HepG2 (cell line): ENCODE measurements at places on chromosomes 6 and 20.

DNA sequence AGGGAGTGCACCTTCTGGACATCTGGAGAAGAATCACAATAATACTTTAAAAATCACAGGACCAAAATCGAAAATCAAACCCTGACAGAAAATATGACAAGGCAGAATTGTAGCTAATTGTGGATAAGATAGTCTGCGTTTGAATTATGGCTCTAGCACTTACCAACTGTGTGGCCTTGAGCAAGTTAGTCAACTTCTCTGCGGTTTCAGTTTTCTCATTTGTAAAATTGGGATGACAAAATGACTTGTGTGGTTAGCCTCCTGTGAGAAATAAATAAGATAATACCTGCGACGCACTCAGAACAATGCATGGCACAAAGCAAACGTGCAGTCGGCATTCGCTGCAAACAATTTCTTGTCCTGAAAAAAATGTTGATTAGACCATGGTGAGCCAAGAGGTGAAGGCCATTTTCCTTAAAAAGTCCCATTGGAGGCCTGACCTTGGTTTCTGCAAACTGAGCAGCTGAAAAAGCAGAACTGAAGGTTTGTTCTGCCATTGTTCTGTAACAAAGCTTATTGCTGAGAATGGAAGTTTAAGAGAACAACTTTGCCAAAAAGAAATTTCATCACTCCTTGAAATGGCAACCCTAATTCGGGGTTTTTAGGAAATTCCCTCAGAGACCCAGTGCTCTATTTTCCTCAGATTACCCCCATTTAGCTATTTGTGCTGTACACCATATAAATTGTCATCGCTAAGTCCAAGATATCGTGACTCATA is 266.3 kb downstream of the ERMARD start:
- no peak for DNase-seq
- no peaks in the 10 kb centered on the region; the same call in 1 of the 2 replicates for H3K27me3 ChIP-seq
- H3K27ac ChIP-seq, result no peak overlapping the region
- H3K36me3 ChIP-seq, result no peaks in the 10 kb centered on the region

GRCh38 chr6:52221302-52221701 is 23.0 kb downstream of the IL17F start:
- H3K27ac ChIP-seq, result no peak overlapping the region
- no peaks in the 10 kb centered on the region for H3K36me3 ChIP-seq
- peaks cover 8% of the 10 kb centered on the region; the same call in 2 of the 3 replicates for H3K27me3 ChIP-seq
- peaks cover 17% of the 10 kb centered on the region for H3K4me1 ChIP-seq
- DNase-seq, result no peak

DNA sequence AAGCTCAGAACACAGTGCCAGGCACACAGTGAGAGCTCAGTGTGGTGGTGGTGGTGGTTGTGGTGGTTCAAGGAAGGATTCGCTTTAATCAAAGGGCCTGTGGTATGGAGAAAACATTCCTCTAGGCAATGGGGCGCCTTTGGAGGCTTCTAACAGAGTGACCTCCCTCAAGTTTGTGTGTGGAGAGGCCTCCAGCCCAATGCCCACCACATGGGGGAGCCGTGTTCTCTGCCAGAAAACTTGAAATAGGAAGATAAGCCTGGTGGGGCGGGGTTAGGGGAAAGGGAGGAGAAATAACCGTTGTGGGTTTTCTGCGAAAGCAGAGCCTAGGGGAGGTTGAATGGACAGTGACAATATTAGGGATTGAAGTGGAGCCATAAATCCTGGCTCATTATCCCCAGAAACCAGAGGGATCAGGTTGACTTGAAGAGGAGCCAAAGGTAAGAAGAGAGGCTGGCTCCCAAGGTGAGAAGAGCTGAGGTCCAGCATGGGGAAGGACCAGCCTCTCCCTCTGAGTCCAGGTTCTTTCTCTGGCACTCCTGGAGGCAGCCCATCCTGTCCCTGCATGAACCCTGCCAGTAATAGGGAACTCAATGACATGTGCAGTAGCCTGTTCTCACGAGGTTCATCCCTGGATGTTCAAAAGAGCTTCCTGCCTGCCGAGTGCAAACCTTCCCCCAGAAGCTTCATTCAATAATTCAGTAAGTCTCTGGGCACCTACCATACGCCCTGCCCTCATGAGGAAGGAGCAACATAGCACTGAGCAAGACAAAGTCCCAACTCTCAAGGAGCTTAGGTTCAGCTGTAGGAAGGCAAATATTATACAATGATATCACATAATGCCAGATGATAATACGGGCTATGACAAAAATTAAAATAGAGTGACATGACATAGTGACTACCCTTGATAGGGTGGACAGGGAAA is 51.4 kb downstream of the TGM2 start:
- DNase-seq, result peak; percentile 78
- no peak overlapping the region for H3K4me3 ChIP-seq
- H3K4me1 ChIP-seq, result peaks cover 51% of the 10 kb centered on the region
- no peaks in the 10 kb centered on the region for H3K27me3 ChIP-seq
- H3K36me3 ChIP-seq, result no peaks in the 10 kb centered on the region

- H3K4me1 ChIP-seq, result no peaks in the 10 kb centered on the region
- DNase-seq, result no peak
- peaks cover 52% of the 10 kb centered on the region for H3K36me3 ChIP-seq
- no peaks in the 10 kb centered on the region for H3K27me3 ChIP-seq
- H3K27ac ChIP-seq, result no peak overlapping the region
Measured at GRCh38 chr20:36587388-36588070, 14.1 kb downstream of the TGIF2 start.

GRCh38 chr20:62219101-62219991 is 732 bp downstream of the HRH3 start:
- H3K4me1 ChIP-seq, result peaks cover 41% of the 10 kb centered on the region
- H3K36me3 ChIP-seq, result no peaks in the 10 kb centered on the region
- H3K27me3 ChIP-seq, result peaks cover 67% of the 10 kb centered on the region
- no peak for DNase-seq

DNA sequence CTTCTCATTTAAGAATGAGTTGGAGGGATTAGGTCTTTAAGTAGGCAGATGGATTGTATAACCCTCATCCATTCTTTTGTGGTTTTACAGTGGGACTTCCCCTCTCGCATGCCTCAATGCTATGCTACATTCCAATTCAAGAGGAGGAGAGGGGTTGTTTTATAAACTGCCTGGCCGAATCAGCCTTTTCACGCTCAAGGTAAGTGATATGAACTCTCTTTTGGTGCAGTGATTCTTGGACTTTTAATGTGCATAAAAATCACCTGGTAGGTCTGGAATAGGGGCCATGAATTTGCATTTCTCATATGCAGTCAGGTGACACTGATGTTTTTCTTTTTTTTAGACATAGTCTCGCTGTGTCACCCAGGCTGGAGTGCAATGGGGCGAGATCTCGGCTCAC is 10.8 kb downstream of the ASXL1 start:
- H3K4me3 ChIP-seq, result no peak overlapping the region
- peaks cover 65% of the 10 kb centered on the region for H3K4me1 ChIP-seq
- no peak for DNase-seq
- H3K36me3 ChIP-seq, result peaks cover 64% of the 10 kb centered on the region
- H3K27ac ChIP-seq, result peak overlapping the region; percentile 50
- H3K27me3 ChIP-seq, result no peaks in the 10 kb centered on the region

DNA sequence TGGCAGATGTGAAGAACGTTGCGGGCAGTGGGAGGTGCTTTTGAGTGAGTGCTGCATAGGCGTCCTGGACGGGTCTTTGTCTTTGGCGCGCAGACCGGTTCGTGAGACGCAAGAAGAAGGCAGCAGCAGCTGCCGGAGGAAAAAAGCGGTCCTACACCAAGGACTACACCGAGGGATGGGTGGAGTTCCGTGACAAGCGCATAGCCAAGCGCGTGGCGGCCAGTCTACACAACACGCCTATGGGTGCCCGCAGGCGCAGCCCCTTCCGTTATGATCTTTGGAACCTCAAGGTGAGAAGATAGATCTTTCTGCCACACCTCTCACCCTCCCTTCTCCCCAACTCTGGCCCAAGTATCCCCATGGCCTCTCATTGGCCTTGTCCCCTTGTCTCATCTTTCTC is 1.1 kb downstream of the ABT1 start:
- H3K4me3 ChIP-seq, result peak overlapping the region; percentile 88
- H3K27me3 ChIP-seq, result no peaks in the 10 kb centered on the region; the same call in 2 of the 3 replicates
- H3K4me1 ChIP-seq, result peaks cover 31% of the 10 kb centered on the region
- H3K36me3 ChIP-seq, result peaks cover 4% of the 10 kb centered on the region
- DNase-seq, result no peak

GRCh38 chr6:86937219-86938079 is at the start of gene HTR1E:
TSS of gene HTR1E (plus strand) at chr6:86937528. CDS start at chr6:87015335, 77,807 bp downstream.
- DNase-seq, result peak; percentile 42
- no peaks in the 10 kb centered on the region for H3K36me3 ChIP-seq
- H3K4me3 ChIP-seq, result peak within 1 kb of the TSS; percentile 14; the same call in 1 of the 2 replicates
- no peaks in the 10 kb centered on the region for H3K27me3 ChIP-seq
- H3K27ac ChIP-seq, result no peak within 1 kb of the TSS
- H3K4me1 ChIP-seq, result peaks cover 21% of the 10 kb centered on the region

GRCh38 chr6:151026041-151026663 is 160.7 kb downstream of the MTHFD1L start:
- H3K27ac ChIP-seq, result no peak overlapping the region
- H3K27me3 ChIP-seq, result no peaks in the 10 kb centered on the region
- peaks cover 6% of the 10 kb centered on the region for H3K36me3 ChIP-seq
- no peak overlapping the region for H3K4me3 ChIP-seq
- peaks cover 18% of the 10 kb centered on the region for H3K4me1 ChIP-seq
- no peak for DNase-seq

DNA sequence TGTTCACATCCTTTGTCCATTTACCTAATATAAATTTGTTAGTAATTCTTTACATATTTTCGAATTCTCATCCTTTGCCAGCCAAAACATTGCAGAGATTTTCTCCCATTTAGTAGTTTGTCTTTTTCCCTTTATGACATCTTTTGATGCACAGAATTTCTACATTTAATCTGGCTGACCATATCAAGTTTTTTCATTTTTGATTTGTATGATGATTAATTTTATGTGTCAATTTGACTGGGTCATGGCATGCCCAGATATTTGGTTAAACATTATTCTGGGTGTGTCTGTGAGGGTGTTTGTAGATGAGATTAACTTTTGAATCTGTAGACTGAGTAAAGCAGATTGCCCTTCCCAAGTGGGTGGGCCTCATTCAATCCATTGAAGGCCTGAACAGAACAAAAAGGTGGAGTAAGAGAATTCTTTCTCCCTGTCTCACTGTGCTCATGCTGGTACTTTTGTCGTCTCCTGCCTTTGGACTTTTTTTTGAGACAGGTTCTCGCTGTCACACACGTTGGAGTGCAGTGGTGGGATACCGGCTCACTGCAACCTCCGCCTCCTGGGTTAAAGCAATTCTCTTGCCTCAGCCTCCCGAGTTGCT is 72.1 kb upstream of the EPB41L1 start:
- no peak for DNase-seq
- no peak overlapping the region for H3K27ac ChIP-seq
- peaks cover 24% of the 10 kb centered on the region for H3K4me1 ChIP-seq
- no peaks in the 10 kb centered on the region for H3K36me3 ChIP-seq

DNA sequence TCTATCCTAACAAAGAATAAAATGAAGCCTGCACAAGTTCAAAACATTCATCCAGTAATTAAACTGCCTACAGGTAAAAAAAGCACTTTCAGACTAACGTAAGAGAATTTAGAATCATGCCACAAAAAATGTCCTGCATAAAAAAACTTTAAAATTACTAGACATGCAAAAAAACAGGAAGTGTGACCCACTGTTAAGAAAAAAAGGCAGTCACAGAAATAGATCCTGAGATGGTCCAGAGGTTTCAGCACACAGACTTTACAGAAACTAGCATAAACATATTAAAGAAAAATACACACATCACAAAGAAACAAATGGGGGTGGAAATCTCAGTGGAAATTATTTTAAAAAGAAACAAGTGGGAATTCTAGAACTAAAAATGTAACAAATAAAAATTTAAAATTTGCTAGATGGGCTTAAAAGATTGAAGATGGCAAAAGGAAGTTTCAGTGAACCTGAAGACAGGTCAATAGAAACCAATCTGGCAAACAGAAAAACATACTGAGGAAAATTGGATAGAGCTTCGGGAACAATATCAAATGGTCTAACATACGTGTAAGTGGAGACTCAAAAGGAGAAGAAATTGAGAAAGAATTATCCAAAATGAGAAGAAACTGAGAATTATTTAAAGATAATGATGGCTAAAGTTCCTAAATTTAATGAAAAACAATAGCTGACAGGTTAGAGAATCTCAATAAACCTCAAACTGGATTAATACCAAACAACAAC is 3.4 kb upstream of the ZNF133 start:
- no peak overlapping the region for H3K4me3 ChIP-seq
- DNase-seq, result no peak
- H3K36me3 ChIP-seq, result no peaks in the 10 kb centered on the region
- H3K27me3 ChIP-seq, result no peaks in the 10 kb centered on the region
- peaks cover 17% of the 10 kb centered on the region for H3K4me1 ChIP-seq

DNA sequence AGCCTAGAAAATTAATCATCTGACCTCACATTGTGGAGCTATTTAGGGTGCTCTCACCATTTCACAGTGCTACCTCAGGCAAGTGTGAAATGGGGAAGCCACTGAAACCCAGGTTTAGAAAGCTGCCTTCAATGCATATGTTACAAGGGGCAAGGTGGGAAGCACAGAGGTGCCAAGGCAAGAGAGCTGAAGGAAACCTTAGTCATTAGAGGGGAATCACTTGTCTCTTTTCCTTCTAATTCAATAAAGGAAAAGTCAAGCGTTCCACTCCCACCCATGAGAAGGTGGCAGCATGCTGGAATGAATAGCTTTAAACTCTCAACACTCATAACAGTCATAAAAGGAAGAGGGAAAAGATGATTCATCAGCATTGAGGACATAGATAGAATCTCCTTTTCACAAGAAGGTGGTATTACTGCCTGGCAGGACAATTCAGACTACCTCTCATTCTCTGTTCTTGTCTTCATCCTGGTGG is 251.9 kb upstream of the IRAK1BP1 start:
- H3K27me3 ChIP-seq, result no peaks in the 10 kb centered on the region
- H3K4me3 ChIP-seq, result no peak overlapping the region
- DNase-seq, result no peak

DNA sequence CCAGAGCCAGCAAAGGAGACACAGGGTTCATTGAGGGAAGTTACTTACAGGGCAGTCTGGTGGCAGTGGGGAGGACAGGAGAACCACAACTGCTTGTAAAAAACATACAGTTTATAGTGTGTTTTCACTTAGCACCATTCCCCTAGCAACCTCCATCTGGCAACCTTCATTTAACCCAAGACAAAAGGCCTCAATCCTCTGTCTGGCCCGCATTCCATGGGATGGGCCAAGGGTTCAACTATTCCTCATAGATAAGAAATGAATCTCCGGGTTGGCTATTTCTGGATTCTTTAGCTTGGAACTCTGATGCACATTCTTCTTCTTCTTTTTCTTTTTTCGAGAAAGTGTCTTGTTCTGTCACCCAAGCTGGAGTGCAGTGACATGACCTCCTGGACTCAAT is 26.3 kb upstream of the FYN start:
- DNase-seq, result no peak
- H3K4me1 ChIP-seq, result peaks cover 8% of the 10 kb centered on the region
- H3K27ac ChIP-seq, result no peak overlapping the region
- H3K4me3 ChIP-seq, result no peak overlapping the region
- no peaks in the 10 kb centered on the region for H3K27me3 ChIP-seq
